PC-9 (cell line): ENCODE measurements at places on chromosomes 16 and 17. TPM values are rescaled to one million over a fixed set of nuclear protein-coding genes. Genes with fewer than 3 reads are reported as not detected.

DNA sequence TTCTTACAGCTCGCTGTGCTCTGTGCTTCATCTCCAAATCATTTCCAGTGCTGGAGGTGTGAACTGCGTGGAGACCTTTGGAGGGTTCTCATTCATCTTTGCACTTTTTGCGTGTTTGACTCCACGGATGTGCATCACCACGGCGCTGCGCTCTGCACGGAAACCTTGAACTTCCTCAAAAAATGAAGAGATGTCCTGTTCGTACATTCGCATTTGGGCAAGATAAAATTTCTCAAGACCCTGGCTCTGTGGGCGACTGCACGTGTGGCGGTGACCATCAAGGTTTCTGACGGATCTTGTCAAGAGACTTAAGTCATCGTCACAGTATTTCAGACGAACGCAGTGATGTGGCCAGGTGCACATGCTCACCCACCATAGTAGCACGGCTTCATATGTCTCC is 10.3 kb upstream of the PVALEF start:
- H3K4me3 ChIP-seq = no peak overlapping the region
- DNase-seq = no peak
- H3K4me1 ChIP-seq = no peaks in the 10 kb centered on the region
- peaks cover 30% of the 10 kb centered on the region; the same call in 1 of the 2 replicates for H3K27me3 ChIP-seq
- no peak overlapping the region for H3K27ac ChIP-seq

DNA sequence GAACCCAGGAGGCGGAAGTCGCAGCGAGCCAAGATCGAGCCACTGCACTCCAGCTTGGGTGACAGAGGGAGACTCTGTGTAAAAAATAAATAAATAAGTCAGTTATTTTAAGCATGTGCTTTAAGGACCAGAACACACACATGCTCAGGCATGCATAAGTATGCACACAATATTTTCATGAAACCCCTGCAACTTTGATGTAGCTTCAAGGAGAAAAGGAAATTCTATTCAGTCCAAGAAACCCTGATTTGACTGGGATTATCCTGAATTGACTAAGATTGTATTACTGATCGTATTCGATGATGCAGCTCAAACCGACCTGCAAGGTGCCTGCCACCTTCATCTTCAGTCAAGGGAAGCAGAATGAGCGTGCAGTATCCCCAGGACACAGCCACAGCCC is 841 bp downstream of the TEKT5 start:
- no peaks in the 10 kb centered on the region for H3K27me3 ChIP-seq
- no peak overlapping the region for H3K27ac ChIP-seq
- DNase-seq = no peak
- H3K4me3 ChIP-seq = no peak overlapping the region
- peaks cover 5% of the 10 kb centered on the region for H3K4me1 ChIP-seq

- no peak overlapping the region for H3K27ac ChIP-seq
- H3K27me3 ChIP-seq = peaks cover 2% of the 10 kb centered on the region; the same call in 1 of the 2 replicates
- DNase-seq = peak; percentile 45
- H3K36me3 ChIP-seq = no peaks in the 10 kb centered on the region
- H3K4me3 ChIP-seq = no peak overlapping the region
Measured at GRCh38 chr16:2333772-2334379, 6.7 kb downstream of the ABCA3 start.

DNA sequence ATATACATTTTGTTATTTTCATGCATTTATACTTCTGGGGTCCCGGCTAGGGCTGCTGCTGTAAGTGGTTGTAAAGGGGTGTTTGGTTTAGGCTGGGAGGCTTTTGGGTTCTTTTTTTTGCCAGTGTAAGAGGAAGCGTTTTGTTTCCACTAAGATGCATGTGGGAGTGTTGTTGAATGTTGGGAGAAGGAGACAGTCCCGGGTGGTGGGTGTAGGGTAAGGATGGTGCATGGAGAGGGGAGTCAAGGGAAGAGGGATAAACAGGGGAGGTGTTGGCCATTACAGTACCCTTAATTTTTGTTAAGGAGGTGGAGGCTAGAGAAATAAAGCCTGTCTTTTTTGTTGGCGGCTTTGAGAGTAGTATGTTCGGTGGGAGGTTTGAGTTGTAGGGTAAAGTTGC is 8.4 kb upstream of the ZNF747 start:
- no peak for DNase-seq
- no peaks in the 10 kb centered on the region for H3K36me3 ChIP-seq
- no peaks in the 10 kb centered on the region for H3K27me3 ChIP-seq
- no peak overlapping the region for H3K27ac ChIP-seq
- H3K4me1 ChIP-seq = 0 out of 2 replicates have a peak, but pooled peaks cover 8% of the 10 kb centered on the region
- no peak overlapping the region for H3K4me3 ChIP-seq

DNA sequence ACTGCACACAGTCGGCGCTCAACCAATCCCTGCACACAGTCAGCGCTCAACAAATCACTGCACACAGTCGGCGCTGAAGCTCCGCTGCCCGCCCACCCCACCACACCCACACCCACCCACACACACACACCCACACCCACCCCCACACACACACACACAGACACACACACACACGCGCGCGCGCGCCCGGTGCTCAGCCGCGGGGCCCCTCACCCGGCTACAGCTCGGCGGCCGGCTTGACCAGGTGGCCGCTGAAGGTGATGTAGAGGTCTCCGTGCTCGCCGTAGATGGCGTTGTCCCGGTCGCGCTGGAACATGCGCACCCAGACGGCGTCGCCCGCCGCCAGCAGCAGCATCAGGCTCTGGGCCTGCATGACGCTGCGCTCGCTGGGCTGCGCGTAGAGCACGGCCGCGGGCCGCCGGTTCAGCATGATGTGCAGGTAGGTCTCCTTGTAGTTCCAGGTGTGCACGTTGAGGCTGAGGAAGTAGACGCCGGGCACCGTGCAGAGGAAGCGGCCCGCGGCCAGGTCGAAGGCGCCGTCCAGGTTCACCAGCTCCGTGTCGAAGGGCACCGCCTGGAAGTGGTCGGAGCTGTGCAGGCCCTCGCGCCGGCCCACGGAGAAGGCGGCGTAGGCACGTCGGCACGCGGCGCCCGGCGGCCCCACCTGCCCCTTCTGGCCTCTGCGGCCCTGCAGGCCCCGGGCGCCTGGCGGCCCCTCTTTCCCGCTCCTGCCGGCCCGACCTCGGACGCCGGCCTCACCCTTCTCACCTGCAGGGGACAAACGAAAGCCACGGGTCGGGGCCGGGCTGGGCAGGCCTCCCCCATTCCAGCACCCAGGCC is 2.5 kb downstream of the C1QTNF8 start:
- no peaks in the 10 kb centered on the region for H3K4me1 ChIP-seq
- H3K4me3 ChIP-seq = no peak overlapping the region
- H3K27me3 ChIP-seq = peaks cover 55% of the 10 kb centered on the region
- H3K36me3 ChIP-seq = no peaks in the 10 kb centered on the region
- DNase-seq = no peak

- no peak for DNase-seq
- H3K27me3 ChIP-seq = peaks cover 4% of the 10 kb centered on the region
- no peak overlapping the region for H3K4me3 ChIP-seq
- peaks cover 4% of the 10 kb centered on the region; the same call in 1 of the 2 replicates for H3K4me1 ChIP-seq
Measured at GRCh38 chr16:82201926-82202325, 31.9 kb upstream of the MPHOSPH6 start.

DNA sequence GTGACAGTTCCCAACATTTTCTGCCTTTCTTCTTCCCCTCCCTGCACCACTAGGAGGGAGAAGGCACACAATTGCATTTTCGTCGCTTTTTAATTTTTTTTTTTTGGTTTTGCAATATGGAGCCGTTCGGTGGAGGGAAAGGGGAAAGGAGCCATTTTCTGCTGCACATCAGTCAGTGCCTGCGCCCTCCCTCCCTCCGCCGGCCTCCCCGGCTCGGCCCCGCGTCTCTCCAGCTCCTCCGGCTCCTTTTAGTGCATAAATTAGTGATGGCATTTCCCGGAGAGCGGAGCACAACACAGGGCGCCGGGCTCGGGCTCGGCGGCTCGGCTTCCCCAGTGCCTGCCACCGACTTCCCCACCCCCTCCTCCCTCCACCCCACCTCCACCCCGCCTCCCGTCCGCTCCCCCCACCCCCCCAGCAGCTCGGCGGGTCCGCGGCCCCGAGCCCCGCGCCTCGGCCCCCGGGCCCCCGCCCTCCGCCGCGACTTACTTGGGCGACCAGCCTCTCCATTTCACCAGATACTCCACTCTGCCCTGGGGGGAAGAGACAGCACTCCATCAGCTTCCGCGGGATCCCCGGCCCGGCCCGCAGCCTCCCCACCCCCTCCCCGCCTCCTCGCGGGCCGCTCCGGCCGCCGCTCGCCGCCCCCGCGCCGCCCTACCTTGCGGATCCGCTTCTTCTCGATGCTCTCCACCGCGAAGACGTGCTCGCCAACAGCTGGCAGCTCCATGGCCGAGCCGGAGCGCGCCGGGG is 542 bp downstream of the CBX4 start:
- DNase-seq = no peak
- H3K4me1 ChIP-seq = peaks cover 20% of the 10 kb centered on the region
- peak overlapping the region; percentile 86 for H3K4me3 ChIP-seq

DNA sequence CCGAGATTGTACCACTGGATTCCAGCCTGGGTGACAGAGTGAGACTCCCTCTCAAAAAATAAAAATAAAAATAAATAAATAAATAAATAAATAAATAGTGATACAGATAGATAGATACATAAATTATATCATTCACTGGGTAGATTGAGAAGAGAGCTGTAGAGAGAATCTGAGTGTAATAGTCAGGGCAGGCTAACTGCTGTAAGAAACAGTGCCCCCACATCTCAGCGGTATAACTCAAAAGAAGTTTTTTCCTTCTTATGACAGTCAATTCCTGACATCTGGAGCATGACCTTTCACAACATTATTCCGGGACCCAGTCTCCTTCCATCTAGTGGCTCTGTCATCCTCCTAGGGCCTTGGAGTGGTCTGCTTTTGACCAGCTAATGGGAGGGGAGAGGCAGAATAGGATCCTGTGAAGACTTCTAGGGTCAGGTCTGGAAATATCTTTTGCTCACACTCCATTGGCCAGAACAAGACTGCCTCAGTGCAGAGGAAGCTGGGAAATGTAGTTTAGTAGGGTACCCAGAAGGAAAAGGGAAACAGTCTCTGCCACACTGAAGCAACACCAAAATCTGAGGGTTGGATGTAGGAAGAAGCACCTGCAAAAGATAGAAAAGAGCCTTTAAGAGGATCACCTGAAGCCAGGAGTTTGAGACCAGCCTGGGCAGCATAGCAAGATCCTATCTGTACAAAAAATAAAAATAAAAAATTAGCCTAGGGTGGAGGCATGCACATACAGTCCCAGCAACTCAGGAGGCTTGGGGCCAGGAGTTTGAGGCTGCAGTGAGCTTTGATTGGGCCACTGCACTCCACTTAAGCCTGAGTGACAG is 3.0 kb upstream of the QPRT start:
- DNase-seq = no peak
- peaks cover 11% of the 10 kb centered on the region for H3K4me1 ChIP-seq
- H3K36me3 ChIP-seq = no peaks in the 10 kb centered on the region
- H3K27ac ChIP-seq = no peak overlapping the region

DNA sequence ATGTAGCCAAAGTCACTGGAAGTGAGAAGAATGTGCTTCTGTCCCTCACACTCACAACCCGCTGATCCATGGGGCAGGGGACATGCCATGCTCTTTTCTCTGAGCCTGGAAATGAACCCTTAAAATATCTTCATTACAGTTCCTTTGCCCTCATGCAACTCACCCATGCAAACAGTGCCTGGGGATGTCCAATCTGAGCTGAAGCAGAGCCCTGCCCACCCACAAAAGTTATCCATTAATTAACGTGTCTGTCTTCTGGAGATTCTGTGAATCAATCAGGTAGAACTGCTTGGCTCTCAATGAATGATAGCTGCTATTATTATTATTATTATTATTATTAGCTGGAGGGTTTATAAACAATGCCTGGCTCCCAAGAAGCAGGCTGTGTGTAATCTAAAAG is 133.7 kb downstream of the USP31 start:
- H3K36me3 ChIP-seq = no peaks in the 10 kb centered on the region
- no peak overlapping the region for H3K4me3 ChIP-seq
- no peak overlapping the region for H3K27ac ChIP-seq
- no peaks in the 10 kb centered on the region for H3K4me1 ChIP-seq
- no peak for DNase-seq

DNA sequence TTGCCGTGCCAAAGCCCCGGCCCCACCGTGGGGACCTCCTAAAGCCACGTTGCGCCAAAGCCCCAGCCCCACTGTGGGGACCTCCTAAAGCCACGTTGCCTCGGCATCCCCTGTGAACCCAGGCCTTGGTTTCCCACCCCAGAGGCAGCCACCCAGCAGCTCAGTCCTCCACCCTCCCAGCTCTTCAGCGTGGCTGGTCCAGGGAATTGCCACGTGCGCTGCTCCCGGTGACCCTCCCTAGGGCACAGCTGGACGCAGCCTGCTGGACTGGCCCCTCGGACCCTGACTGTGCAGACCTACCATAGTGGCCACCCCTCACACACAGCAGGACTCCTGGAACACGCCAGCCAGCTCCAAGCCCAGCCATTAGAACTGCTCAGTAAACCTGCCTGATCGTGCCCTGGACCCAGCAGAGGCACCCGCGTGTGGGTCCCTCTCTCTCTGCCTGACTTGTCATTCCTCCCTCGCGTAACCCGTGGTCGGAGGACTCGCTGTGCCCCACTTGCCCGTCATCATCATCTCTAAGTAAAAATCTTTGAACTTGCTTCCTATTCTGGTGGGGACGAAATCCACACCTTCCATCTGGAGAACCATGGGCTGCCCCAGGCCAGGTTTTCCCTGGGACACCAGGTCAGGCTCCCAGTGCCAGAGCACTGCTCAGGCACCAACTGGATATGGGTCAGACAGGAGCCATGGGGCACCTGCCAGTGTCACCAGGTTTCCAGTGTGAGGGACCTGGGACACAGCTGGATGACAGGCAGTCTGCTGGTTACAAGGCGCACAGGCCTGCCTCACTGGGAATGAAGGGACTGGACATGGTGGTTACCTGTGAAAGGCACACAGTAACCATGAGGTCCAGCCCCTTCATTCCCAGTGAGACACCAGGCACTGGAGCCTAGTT is 5.6 kb downstream of the CIAO3 start:
- H3K4me3 ChIP-seq = no peak overlapping the region
- no peaks in the 10 kb centered on the region for H3K36me3 ChIP-seq
- no peaks in the 10 kb centered on the region; the same call in 1 of the 2 replicates for H3K4me1 ChIP-seq
- no peak overlapping the region for H3K27ac ChIP-seq
- H3K27me3 ChIP-seq = no peaks in the 10 kb centered on the region

- no peaks in the 10 kb centered on the region for H3K36me3 ChIP-seq
- H3K4me3 ChIP-seq = no peak overlapping the region
- no peak for DNase-seq
- no peak overlapping the region for H3K27ac ChIP-seq
- peaks cover 55% of the 10 kb centered on the region for H3K27me3 ChIP-seq
- no peaks in the 10 kb centered on the region for H3K4me1 ChIP-seq
Measured at GRCh38 chr17:73686126-73686525, 41.9 kb upstream of the SDK2 start.

DNA sequence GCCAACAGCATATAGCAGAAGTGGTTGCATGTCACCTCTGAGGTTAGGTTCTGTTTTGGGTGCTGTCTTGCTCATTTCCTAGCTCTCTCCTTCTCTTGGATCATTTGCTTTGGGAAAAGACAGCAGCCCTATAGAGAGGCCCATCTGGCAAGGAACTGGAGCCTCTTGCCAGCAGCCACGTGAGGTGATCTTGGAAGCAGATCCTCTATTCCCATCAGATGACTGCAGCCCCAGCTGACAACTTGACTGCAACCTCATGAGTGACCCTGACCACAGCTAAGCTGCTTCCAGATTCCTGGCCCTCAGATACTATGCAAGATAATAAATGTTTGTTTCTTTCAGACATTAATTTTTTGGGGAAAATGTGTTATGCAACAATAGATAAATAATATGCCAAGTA is 213.3 kb upstream of the HS3ST4 start:
- H3K4me1 ChIP-seq = no peaks in the 10 kb centered on the region
- H3K27me3 ChIP-seq = peaks cover 14% of the 10 kb centered on the region; the same call in 1 of the 2 replicates
- H3K27ac ChIP-seq = no peak overlapping the region
- DNase-seq = no peak

The KRTAP3-1 gene
- total RNA-seq = not detected in 2 replicates

The EVPL gene
- total RNA-seq = 60.8 and 77.8 TPM in 2 replicates

The SLC4A1 gene
- not detected in 2 replicates for total RNA-seq

The ZNF423 gene
- not detected in 2 replicates for total RNA-seq

The SCPEP1 gene
- 17.4 and 19.4 TPM in 2 replicates for total RNA-seq
